Right renal pelvis (tissue), 4 donors: ENCODE measurements at places on chromosomes 1 and 21. TPM values are rescaled to one million over a fixed set of nuclear protein-coding genes. Genes with fewer than 3 reads are reported as not detected.

The S100A10 gene
- polyA plus RNA-seq: 258 TPM

GRCh38 chr1:114118351-114118990 lies 35.2 kb downstream of the SYT6 start:
- DNase-seq: no peak

DNA sequence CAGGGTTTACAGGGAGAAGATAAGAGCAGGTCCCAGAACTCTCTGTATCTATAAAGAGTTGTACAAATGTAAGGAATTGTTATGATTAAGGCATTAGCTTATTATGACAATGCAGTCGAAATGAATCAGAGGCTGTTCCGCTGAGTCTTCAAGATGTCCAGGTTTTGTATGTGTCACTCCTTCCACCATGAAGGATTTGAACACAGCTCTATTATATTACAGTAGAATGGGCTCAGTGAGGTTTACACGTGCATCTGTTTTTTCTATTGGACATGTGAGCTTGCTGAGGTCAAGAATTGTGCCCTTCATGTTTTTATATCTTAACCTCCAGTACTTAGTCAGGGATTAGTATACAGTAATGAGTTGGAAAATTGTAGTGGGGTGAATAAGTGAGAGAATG lies 86.3 kb downstream of the MPZL1 start:
- no peak for DNase-seq

DNA sequence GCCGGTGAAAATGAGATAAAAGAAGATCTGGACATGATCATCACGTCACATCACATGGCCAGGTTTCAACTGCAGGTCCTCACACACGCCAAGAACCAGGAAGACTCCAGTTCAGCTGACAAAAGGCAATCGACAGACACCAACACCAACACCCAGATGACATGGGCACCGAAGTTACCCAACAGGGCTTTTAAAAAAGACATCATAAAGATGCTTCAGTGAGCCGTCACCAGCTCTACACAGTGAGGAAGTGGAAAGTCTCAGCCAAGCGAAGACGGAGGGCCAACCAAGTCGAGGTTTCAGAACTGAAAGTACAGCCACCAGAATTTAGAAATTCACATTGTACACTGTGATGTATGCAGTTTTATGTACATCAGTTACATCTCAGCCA lies 154.3 kb upstream of the COL6A1 start:
- no peak for DNase-seq
